Cortex of kidney (tissue), 1 donor: ENCODE measurements at places on chromosomes 2 and 18.

DNA sequence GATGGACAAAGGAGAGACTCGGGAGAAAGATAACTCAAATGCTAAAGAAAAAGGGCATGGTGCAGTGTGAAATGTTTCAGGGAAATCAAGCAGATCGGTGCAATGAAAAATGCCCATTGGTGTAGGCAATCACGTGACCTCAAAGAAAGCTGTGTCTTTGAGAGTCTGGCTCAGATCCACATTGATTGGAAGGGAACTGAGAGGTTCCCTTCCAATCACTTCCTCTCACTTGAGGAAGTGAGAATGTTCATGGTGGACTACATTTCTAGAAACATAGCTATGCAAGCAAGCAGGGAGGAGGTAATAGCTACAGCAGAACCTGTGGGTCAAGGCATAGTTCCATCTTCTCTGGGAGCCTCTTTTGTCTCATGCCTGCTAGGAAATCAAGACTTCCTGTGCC lies 187.4 kb downstream of the LPIN1 start:
- DNase-seq, result no peak

- no peak for DNase-seq
These were observed 3.5 kb downstream of the TRIB2 start for GRCh38 chr2:12720278-12720620.

DNA sequence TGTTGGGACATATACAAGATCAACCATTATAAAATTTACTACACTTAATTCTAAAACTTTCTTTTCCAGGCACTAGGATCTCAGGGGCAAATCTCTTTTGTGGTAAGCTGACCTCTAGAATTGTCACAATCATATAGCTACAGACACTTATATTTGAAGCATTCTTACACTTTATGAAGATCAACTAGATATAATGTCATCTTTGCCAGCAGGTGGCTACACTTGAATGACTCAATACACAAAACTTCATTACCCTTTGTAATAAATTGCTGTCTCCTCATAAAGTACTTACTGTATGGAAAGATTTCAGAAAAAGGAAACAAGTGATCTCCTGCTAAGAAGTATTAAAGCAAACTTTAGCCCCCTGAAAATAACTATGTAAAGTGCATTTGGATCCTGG lies 77.8 kb downstream of the RDH14 start:
- no peak for DNase-seq

- no peak for DNase-seq
These were observed 118.2 kb upstream of the OTOS start for GRCh38 chr2:240258685-240259084.

DNA sequence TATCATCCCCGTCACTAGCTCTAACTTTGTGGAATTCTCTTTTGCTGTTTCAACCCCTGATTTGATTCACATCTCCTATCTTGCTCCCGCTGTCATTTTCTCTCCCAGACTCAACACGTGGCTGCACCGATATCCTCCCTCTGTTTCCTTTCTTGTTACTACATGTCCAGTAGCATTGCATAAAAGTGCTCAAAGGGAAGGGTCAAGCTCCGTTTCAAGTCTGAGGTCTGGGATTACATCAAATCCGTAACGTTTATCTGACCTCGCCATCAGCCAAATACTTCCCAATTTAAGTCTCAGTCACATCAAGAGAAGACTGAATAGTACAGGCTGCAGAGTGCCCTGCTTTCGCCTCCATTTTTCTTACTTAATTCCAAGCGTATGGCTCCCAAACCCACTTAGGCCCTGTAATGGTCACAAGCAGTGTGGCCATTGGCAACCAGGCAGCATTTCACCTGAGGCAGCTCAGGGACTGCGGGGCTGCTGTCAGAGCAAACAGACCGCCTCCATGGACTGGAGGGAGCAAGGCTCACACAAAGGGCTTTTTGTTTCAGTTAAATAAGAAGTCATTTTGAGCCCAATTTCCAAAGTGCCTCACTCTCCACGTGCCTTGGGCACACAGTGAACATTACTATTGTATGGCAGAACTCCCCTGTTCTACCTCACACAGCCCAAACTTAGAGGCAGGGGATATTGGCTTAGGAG lies 217.8 kb downstream of the BCL11A start:
- no peak for DNase-seq

DNA sequence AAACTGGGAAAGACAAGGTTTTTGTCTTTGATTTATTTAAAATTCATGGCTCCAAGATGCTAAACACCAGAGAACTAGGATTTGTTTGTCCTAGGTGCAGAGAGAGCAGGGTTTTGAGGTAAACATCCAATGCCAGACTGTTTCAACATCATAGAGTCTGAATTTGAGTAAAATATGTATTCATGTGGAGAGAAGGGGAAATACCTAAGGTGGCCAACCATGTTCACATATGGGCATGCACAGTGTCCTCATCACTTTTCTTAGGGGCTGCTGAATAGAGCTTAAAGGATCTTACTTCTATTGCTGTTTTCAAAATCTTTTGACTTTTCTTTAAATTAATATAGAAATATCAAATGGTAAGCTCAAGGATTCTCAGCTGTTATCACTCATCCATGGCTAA lies 287.0 kb upstream of the CCDC68 start:
- DNase-seq, result no peak

GRCh38 chr18:23881778-23882177 lies 132.8 kb upstream of the TTC39C start:
- DNase-seq, result no peak

DNA sequence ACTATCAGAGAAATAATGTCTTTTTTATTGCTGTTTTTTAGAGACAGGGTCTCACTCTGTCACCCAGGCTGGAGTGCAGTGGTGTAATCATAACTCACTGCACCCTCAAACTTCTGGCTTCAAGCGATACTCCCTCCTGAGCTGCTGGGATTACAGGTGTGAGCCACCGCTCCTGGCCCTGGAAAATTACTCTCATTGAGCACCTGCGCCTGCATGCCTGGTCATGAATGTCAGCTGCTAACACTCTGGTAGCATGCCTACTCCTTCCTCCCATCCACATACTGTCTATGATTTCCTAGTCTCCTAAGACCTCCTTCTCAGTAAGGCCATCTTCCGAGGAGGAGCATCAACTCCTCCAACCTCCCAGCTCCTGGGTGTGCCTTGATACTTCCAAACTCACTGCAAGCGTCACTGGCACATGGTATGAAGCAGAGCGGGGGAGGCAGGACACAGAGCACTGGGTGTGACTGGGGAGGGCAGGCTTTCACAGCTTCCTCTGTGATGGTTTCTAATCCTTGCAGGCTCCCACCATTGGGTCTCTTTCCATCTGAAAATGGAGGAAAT lies 1.6 kb upstream of the MAP2 start:
- DNase-seq, result no peak

DNA sequence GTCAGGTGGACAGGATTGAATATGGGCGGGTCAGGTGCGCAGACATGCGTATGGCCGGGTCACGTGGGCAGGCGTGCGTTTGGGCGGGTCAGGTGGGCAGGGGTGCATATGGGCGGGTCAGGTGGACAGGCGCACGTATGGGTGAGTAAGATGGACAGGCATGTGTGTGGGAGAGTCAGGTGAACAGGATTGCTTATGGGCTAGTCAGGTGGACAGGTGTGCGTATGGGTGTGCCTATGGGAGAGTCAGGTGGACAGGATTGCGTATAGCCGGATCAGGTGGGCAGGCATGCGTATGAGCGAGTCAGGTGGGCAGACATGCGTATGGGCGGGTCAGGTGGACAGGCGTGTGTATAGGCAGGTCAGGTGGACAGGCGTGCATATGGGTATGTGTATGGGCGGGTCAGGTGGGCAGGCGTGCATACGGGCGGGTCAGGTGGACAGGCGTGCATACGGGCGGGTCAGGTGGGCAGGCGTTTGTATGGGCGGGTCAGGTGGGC lies 30.3 kb upstream of the KLF11 start:
- DNase-seq, result no peak

DNA sequence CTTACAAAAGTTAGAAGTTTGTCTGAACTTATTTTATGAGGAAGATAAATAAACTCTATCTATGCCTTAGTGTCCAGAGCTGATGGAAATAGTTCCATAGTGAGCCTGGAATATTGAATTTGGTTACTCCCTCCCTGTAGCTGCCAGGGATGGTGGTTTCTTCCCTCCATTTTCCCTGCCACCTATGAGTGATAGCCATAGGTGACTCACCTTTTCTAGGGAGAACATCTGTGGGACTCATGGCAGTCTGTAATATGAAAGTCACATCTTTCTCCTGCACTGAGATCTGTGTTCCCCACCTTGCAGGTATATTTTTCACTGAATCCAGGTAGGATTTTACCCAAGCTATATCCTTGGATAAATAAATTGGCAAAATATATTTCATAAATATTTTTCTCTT lies 148.8 kb downstream of the TPGS2 start:
- no peak for DNase-seq

- no peak for DNase-seq
These were observed at the start of gene IMP4 for GRCh38 chr2:130342533-130343275. Gene IMP4, plus strand, starts transcription at chr2:130342897. Its CDS starts 36 bp downstream, at chr2:130342933.

DNA sequence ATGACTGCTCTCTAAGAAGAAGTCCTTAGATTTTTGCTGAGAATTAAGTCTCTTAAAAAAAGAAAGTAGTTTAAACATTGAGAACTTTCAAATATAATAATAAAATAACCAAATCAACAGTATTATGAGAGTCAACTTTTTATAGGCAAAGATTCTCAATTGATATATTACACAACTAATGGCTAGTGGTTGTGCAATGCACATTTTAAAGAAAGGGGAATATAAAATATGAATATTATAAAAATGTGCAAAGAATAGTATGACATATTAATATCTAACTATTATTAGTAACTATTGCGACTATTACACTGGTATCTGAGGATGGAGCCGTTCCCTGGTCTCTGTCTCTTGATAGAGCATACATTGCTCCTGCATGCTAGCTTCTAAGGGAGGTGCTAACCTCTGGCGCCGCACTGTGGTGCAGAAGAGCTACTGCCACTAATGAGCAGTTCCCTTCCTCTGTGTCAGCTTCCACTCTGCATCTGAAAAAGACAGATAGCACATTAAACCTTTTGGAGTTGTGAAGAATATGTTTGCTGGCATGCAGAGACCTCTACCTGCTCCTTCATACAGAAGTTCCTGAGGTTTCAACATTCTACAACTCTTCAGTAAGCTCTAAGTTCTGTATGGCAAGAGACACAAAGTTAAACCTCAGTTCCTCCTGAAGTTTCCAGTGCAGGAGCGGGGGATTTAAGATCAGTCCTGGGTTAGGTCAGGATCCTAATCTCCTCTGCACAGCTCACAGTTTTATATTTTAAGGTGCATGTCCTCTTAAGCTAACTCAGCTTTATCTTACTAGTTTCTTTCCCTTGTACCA lies 3.5 kb upstream of the SLC9A2 start:
- no peak for DNase-seq

- no peak for DNase-seq
These were observed 33.4 kb downstream of the DRC1 start for GRCh38 chr2:26435106-26435505.

DNA sequence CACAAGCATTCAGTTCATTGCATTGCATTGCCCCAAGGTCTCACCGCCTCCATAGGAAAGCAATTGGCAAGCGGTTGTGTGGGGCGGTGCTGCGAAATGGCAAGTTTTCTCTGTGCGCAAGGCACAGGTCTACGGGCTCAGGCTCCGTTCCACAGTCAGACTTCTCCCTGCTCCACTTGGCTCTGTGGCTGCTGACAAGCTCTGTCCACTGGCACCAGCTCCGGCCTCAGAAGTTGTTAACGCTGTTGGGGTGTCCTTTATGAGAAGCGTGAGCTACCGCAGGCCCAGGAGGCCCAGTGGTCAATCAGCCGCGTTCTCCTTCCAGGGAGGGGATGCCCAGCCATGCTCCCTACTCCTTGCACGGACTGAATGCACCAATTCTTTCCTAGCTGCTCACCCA lies 87.0 kb upstream of the GATA6 start:
- no peak for DNase-seq

GRCh38 chr18:37508207-37508606 lies 57.4 kb downstream of the CELF4 start:
- DNase-seq, result no peak

DNA sequence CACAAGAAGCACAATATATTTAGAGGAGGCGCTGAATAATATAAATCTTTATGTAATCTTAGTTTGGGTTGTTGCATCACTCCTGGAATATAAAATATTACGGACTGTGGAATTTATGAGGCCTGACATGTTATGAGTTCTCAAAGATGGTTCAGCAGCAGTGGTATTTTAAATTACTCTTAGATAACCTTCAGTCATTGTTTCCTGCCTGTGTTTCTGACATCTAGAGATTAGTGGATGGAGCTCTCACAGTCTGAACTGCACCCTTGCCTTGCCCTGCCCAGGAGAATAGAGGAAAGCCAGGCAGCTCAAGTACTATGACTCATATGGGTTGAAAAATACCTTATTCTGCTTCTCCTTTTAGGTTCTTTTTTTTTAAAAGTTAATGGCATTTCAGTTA lies 70.0 kb downstream of the ACSL3 start:
- no peak for DNase-seq

- DNase-seq, result no peak
These were observed 4.6 kb upstream of the ANKAR start for GRCh38 chr2:189669913-189670312.

DNA sequence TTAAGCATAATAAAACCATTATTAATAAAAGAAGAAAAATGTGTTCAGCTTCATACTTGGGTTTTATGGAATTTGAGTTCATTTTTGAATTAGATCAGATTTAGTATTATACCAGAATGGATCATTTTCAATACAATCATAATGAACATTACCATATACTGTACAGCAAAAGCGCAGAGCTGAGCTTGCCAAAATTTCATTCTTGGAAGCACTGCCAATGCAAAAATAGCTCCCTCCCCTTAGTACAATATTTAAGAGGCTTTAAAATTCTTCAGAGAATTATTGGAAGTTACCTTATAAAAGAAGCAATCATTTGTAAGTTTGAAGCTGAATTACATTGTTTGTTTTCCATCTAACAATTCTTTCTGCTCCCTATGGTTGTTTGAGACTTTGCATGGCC lies 938.1 kb upstream of the SLC39A10 start:
- no peak for DNase-seq
